Activated CD8-positive, alpha-beta memory T cell treated with anti-CD3 and anti-CD28 coated beads for 1 hour (primary cell): ENCODE measurements at places on chromosomes 3 and 15.

DNA sequence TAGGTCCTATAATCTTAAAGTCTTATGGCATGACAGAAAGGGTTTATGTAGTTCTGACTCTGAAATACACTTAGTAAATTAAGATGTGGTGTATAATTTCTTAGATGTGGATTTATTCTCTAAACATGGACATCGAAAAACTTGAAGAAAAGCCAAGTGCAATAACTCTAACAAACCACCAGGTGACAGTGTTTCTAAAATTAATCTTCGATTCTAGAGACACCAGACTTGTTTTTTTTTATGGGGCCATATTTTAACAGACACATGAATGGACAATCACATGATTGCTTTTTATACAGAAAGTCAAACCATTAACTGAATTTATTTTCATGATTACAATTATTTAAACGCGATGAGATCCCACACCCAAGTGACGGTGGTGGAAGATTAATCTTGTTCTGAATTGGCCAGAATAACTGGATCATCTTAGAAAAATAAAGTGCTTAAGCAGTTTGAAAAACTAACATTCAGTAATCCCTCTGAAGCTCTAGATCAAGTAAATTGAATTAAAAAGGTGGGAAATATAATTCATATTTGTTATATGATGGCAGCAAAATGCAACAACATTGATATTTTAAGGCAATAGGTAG is 305.1 kb downstream of the LSAMP start:
- no peak for DNase-seq

- DNase-seq = no peak
Measured at GRCh38 chr3:136166507-136166906, 29.6 kb downstream of the MSL2 start.

GRCh38 chr15:53693729-53694475 is 65.6 kb downstream of the WDR72 start:
- DNase-seq = no peak

DNA sequence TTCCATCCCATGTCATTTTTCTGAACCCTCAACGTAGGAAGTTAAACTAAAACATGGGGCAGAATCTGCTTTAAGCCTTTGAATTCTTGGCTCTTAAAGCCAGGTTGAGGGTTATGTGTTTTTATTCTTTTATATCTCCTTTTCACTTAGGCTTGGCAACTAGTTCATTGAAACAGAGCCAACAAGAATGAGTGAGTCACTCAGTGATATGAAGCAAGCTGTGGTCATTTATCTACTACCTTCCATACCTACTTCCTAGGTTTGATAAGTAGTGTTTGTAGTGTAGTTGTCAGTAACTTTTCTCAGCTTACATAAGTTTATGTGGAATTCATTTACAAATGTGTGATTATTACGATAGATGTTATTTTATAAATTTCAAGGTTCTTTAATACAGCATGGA is 67.4 kb downstream of the SNRPN start:
- DNase-seq = no peak

DNA sequence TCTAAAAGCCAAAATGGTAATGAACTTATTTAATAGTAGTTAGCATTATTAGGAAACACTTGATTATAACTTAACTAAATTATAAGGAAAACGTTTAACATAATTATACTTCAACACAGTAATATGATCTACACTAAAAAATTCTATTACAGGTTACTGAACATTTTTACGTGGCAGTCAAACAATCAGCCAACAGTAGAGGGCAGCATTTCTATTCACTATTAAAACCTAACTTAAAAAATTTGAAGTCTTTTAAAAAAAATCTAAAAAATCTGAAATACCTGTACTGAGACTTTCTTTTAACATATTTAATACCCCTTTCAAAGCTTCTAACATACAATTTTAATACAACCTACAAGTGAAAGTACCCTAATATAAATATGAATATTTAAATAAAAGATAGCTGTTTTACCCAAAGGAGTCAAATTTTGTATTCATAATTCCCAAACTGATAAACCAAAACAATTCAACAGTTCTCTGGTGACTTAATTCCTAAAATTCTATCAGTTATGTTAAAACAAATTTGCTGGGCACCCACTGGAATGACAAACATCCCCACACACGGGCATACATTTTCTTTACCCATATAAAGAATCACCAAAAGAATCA is 41.5 kb downstream of the DLG1 start:
- no peak for DNase-seq

DNA sequence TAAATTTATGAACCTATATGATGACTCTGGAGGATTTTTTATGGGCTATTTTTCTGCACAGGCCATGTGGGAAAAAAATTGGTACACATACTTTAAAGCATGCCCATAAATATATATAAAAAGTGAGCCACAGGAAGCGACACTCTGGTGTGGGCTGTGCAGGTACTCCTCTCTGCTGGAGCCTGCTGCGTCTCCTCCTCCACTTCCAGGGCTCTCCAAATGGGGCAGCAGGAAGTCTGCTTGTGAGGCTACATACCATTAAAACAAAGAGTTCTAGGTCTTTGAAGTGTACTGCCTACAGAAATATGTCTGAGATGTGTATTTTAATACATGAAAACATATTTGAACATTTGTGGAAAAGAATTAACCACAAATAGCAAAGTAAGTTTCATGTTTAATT is 135.1 kb downstream of the CTNNB1 start:
- no peak for DNase-seq

GRCh38 chr3:14561051-14561960 is 21.2 kb upstream of the GRIP2 start:
- no peak for DNase-seq

- DNase-seq = no peak
Measured at GRCh38 chr3:153768561-153769469, 352.4 kb upstream of the ARHGEF26 start.

GRCh38 chr3:50542177-50543034 is 25.1 kb downstream of the C3orf18 start:
- peak; percentile 36 for DNase-seq

DNA sequence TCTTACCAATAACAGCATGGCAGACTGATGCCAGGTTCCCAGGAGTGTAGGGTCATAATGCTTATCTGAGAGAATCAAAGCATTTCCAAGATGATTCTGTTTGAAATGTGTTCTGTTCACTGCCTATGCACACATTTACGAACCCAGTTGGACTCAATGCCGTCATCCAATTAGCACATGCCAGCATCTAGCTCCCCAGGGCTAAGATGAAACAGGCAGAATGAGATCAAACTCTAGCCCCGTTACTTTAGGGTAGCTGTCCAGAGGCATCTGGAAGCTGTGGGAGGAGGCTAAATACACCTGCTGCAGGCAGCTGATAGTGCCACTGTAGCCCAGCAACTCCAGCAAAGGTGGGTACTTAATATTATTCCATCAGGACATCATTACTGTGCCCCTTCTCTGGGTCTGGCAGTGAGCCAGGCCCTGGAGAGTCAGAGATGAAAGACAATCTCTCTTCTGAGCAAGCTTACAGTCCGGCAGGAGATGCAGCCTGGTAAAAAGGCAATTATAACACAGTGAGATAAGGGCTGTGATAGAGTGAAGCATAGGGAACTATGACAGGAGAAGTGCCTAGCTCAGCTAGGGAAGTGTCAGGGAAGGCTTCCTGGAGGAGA is 156.4 kb upstream of the PPP2R3A start:
- no peak for DNase-seq

DNA sequence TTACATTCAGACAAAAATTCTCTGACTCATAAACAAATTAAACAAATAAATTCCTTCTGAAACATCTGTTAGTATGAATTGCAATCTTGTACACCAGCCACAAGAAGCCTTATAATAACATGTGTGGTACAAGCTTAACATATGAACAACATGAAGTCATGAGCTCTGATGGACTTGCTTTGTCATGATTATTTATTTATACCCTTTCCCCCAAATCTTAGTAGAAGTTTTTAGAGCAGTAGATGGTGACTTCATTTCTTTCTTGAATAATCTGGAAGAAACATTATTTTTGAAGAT is 633.4 kb downstream of the EPHA3 start:
- DNase-seq = no peak

GRCh38 chr15:87454860-87455259 is 801.7 kb downstream of the NTRK3 start:
- DNase-seq = no peak

- no peak for DNase-seq
Measured at GRCh38 chr15:43991206-43991605, 164.4 kb downstream of the WDR76 start.
